ENCODE measurements at places on chromosomes 16 and 17. TPM values are rescaled to one million over a fixed set of nuclear protein-coding genes. Genes with fewer than 3 reads are reported as not detected.

SMIM36 gene
- not detected for total RNA-seq

LGALS9B gene
- total RNA-seq: not detected

DNA sequence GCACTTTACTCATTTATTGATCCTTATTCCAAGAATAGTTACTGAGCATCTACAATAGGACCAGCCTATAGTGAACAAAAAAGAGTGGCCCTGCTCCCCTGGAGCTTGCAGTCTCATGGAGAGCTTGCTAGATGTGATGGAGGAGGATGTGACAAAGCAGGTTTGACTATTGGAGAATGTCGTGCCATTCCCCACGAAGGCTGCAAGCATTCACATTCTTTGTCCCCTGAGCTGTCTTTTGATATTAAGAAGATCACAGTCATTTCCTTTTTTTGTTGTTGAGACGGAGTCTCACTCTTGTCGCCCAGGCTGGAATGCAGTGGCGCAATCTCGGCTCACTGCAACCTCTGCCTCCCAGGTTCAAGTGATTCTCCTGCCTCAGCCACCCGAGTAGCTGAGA, 115.0 kb upstream of the ADAMTS18 start:
- no peak for DNase-seq

GRCh38 chr17:11641521-11642275, 43.4 kb downstream of the DNAH9 start:
- no peak for DNase-seq

GRCh38 chr17:67993998-67994361, 2.3 kb downstream of the C17orf58 start:
- DNase-seq: peak; percentile 67
